T-helper 1 cell (primary cell): ENCODE measurements at places on chromosomes 1 and 21.

DNA sequence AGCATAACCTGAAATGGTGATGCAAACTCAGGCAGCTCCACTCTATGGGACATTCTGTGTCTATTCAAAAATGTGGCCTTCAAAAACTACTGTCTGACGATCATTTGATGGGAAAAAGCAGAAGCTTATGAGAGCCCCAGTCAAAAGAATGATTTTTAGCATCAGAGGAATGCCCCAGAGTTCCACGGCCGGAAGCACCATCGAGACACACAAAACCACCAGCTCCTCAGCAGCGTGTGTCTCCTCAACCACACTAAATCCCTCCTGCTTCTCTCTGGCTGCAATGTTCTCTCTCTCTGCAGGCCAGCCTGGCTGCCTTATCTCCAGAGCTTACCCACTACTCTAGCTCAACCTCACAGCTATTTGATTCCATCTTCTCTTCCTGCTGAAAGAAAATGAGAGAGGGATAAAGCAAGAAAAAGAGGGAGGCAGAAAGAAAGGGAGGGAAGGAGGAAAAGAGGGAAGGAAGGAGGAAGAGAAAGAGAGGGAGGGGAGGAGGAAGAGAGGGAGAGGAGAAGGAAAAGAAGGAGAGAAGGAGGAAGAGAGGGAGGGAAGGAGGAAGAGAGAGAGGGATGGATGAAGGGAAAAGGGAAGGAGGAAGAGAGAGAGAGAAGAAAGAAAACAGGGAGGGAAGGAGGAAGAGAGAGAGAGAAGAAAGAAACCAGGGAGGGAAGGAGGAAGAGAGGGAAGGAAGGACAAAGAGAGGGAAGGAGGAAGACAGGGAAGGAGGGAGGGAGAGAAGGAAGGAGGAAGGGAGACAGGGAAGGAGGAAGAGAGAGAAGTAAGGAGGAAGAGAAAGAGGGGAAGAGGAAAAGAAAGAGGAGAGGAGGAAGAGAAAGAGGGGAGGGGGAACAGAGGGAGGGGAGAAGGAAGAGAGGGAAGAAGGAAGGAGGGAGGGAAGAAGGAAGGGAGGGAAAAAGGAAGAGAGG lies 33.5 kb upstream of the LAPTM5 start:
- DNase-seq: no peak

DNA sequence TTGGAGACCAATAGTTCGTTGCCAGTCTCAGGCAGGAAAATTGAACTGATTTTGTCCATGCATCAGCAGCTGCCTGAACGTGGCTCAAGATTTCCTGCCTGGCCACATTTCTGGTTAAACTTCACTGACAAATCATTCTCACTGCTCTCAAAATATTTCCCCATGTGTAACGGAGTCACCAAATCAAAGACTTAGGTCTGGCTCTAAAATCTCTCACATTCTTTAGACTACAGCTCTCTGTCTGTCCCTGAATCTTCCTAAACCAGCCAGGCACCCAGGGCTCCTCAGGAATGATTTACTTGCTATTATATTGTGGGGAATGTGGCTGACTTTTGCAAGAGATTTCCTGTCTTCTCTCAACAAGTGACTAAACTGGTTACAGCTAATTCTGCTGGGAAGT lies 49.2 kb upstream of the GJA8 start:
- no peak for DNase-seq

DNA sequence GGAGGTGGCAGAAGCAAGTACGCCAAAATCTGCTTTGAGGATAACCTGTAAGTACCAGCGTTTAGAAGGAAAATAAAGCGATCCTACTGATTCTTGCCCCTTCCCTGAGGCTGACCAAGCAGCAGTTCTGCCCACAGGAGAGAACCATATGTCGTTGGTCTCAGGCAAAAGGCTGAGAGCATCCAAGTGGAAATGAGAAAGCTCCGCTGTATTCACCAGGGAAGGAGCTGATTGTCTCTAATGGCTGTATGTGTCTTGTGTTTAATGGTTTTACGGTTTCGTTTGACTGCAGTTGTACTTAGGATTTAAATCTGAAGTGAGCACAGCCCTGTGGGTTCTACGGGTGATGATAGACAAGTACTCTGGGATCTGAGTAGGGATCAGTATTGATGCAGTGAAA lies 21.9 kb downstream of the FAM3B start:
- no peak for DNase-seq

GRCh38 chr21:46110499-46111192 lies 12.7 kb downstream of the COL6A2 start:
- DNase-seq: no peak

DNA sequence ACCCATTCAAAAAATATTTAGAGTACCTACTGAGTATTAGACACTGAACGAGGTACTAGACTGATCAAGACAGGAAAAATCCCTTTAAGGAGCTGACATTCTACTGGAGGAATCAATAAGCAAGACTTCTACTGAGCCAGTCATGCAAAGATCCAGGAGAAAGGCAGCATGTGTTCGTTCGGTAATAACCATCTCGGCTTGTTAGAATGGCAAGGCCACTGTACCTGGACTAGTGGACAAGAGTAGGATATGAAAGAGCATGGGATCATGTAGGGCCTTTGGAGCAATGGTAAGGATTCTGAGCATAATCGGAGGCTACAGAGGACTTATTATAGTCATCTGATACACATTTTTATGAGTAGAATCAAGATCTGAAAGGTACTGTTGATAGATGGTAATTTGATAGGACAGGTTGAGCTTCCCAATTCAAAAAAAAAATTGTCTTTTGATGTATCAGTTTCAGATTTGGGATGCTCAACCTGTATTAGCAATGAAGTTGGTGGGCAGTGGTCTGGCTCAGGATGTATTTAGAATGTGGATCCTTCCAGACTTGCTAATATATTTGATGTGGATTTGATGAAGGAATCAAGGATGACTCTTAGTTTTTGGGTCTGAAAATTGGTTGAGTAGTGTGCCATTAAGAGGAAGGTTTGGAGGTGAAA lies 2.3 kb downstream of the COX20 start:
- no peak for DNase-seq

DNA sequence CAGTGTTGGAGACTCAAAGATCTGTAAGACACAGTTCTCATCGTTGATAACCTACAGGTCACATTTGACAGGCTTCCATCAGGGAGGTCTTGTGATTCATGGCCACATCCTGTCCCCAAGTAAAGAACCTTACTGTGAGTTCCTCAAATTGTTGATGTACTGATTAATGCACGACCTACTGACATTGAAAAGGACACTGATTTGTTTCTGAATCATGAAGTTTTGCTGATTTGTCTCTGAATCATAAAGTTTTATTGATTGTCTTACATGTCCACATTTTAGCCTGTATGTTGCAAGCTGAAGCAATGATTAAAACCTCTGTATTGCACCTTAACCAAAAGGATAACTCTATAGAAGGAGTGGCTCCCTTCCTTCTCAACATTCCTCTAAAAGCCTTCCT lies 476.3 kb upstream of the RUNX1 start:
- DNase-seq: peak; percentile 21

- DNase-seq: no peak
Measured at GRCh38 chr21:29064850-29065481, 8.5 kb downstream of the CCT8 start.

DNA sequence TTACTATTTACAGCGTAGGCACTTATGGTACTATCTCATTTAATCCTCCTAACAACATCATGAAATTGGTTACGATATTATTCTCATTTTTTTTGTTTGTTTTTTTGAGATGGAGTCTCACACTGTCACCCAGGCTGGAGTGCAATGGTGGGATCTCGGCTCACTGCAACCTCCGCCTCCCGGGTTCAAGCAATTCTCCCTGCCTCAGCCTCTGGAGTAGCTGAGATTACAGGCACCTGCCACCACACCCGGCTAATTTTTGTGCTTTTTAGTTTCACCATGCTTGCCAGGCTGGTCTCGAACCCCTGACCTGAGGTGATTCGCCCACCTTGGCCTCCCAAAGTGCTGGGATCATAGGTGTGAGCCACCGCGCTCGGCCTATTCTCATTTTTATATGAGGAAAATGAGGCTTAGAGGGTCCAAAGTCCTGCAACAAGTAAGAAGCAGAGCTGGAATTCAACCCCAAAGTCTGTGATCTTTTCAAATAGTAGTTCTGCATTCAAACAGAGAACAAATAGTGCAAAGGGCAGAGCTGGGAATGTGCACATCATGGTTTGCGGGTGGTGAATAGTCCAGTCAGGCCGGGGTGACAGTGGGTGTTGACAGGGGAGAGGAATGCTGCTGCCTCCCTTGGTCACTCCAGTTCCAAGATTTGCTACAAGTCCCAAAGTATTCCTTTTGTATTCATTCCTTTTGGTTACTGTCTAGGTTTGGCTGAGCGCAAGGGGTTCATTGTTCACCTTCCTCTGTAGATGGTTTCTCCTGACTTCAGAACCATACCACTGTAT lies 4.6 kb downstream of the PRUNE1 start:
- no peak for DNase-seq

- no peak for DNase-seq
Measured at GRCh38 chr1:94606471-94606870, 64.9 kb upstream of the F3 start.

DNA sequence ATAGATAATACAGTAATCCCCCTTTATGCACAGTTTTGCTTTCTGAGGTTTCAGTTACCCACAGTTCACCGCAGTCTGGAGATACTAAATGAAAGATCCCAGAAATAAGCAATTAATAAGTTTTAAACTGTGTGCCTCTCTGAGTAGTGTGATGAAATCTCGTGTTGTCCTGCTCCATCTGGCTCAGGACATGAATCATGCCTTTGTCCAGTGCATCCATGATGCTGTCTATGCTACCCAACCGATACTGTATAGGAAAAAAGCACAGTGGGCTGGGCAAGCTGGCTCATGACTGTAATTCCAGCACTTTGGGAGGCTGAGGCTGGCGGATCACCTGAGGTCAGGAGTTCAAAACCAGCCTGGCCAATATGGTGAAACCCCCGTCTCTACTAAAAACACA lies 85.0 kb upstream of the SLC2A1 start:
- DNase-seq: no peak

DNA sequence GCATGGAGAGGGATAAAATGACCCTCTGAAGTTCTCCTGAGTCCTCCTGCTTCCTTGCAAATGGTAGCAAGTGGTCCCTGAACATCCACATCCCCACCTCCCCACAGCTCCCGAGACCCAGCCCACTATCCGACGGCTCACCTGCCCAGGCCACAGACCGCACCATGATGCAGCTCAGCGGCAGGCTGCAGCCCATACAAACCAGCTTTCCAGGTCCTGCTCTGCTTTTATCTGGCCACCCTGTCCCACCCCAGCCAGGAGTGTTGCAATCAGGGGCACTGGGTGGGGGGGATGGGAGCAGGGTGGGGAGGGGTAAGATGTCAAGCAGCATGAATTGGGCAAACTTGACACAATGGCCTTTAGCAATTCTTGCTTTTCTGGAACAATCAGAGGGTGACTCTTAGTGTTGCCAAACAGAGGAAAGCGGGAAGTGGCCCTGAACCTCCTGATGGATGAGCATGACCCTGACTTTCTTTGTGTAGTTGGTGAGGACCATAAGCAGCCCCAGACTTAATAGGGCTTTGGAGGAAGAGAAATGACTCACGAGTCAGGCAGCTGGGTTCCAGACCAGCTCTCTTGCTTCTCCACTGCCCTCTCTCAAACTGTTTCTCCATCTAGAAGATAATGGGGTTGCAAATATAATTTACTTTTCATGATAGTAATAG lies at the start of gene CHIT1:
CHIT1 (minus strand) TSS at position 203 of the 665 bp plus-strand sequence; CDS start at position 166, 37 bp downstream.
- DNase-seq: no peak

DNA sequence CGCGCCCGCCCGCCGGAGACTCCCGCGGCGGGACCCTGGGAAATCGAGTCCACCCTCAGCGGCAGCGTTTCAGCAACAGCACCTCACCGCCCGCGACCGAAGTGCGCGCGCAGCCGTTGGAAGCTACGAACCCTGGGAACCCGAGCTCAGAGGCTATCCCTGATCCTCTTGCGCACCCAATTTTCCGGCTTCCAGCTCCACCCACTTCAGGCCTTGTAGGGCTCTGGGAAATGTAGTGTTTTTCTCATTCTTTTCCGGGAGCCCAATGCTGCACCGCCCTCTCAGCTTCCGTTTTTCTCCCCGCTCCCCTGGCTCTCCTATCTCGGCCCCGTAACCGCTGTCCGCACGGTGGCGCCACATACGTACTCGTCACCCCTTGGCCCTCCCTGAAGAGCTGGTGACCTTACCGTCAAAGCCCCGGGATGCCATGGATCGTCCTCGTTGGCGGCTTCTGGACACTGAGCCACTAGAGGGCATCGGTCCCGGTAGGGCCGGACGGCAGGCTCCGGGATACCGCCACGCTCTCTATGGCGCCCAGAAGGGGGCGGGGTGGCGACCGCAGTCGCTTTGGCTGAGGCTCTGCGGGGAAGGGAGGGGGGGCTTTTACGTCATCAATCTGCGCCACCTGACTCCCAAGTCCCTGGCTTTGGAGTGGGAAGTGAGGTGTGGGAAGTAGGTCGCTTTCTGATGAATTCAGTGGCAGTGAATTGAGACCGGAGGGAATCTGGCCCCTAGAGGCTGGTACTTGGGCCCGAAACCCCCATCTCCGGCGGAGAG lies at the start of the genes ODR4 and TPR:
ODR4 (plus strand) TSS at position 687 of the 777 bp plus-strand sequence. CDS start 3,948 bp downstream, outside the sequence.
TPR (minus strand) TSS at position 102 of the 777 bp plus-strand sequence. CDS start 225 bp downstream, outside the sequence.
- DNase-seq: peak; percentile 93

DNA sequence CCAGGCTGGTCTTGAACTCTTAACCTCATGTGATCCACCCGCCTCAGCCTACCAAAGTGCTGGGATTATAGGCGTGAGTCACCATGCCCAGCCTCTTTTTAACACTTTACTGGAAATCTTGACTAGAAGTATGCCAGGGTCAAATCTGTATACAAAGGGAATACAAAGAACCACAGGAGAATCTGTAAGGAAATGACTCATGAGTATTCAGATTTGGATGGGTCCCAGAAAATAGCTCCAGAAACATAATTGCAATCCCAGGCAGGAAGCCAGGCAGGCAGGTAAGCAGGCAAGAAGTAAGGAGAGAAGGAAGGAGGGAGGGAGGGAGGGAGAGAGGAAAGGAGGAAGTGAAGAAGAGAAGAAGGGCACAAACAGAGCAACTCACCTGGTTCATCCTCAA lies 22.8 kb upstream of the TIAM1 start:
- no peak for DNase-seq

DNA sequence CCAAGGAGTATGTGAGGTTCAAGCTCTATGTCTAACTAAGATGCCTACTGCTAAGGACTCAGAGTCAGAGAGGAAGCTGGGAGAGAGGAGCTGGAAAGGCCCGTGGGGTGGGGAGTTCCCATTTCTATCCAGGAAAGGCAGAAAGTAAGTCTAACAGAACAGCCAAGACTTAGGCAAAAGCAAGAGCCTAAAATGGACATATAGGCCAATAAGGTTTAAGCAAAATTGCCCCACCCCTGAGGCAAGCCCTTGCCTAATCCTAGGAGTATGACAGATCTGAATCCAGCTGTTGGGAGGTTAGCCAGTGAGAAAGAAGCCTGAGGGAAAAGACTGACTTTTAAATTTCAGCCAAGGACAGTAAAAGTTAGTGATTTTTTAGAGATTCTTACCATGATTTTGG lies 1.6 kb upstream of the KLHDC9 start:
- no peak for DNase-seq

DNA sequence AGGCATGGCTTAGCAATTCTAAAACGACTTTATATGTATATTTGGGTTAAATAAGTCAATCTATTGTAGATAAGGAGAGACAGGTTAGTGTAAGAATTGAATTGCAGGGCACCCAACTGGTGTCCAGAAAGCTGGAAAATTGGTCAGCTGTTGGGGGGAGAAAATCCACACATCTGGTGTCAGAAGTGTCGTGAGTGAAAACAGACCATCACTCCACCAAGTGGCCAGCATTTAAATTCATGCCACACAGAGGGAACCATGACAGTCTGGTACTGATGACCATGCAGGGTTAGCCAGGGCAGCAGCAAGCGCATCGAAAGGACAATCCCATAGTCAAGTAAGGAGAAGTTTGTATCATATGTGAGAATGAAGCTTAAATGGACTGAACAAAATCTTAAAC lies 11.7 kb downstream of the LAX1 start:
- DNase-seq: no peak

GRCh38 chr1:187513190-187513589 lies 684.4 kb downstream of the PLA2G4A start:
- DNase-seq: no peak
